ENCODE measurements at places on chromosomes 3 and 15.

DNA sequence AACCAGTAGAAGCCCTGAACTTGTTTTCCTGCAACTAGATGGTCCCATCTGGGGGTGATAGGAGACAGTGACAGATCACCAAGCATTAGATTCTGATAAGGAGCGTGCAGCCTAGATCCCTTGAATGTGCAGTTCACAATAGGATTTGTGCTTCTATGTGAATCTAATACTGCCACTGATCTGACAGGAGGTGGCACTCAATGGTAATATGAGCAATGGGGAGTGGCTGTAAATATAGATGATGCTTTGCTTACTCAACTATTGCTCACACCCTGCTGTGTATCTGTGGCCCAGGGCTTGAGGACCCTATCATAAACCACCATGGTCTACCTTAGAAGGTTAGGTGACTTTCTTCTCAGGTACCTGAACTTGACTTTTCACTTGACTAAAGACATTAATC is 417.1 kb upstream of the ARHGEF26 start:
- no peak for DNase-seq

DNA sequence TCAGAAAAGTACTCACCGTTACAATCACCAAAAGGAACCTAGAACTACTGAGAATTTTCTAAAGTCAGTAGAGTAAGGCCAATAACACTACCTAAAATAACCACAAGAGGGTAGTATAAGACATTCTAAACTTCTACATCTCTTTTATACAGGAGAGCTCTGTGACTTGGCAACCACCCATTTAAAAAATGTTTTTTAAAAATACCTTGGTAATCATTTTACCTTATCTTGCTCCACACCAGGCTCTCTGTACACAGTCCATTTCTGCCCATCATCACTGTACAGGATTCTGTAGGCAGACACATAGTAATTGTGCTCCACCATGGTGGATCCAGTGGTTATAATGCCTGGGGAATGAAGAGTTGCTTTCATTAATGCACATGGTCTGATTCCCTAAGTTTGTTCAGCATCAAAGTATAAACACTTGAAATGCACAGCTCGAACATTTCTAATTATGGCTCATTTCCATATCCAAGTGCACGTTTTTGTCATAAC is 54.5 kb downstream of the ST3GAL6 start:
- peak; percentile 37 for DNase-seq

DNA sequence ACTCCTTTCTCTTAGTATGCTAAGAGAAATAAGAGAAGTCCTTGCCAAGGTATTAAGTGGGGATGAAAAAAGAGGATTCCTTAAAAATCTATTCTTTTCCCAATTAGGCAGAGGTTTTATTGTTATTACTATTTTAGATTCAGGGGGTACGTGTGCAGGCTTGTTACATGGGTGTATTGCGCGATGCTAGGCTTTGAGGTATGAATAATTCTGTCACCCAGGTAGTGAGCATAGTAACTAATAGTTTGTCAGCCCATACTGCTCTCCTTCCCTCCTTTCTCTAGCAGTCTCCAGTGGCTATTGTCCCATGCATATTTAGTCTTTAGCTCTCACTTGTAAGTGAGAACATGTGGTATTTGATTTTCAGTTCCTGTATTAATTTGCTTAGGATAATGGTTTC is 83.9 kb downstream of the LEKR1 start:
- DNase-seq: no peak

- DNase-seq: peak; percentile 81
Measured at GRCh38 chr15:58564981-58565380, 133.2 kb downstream of the LIPC start.

DNA sequence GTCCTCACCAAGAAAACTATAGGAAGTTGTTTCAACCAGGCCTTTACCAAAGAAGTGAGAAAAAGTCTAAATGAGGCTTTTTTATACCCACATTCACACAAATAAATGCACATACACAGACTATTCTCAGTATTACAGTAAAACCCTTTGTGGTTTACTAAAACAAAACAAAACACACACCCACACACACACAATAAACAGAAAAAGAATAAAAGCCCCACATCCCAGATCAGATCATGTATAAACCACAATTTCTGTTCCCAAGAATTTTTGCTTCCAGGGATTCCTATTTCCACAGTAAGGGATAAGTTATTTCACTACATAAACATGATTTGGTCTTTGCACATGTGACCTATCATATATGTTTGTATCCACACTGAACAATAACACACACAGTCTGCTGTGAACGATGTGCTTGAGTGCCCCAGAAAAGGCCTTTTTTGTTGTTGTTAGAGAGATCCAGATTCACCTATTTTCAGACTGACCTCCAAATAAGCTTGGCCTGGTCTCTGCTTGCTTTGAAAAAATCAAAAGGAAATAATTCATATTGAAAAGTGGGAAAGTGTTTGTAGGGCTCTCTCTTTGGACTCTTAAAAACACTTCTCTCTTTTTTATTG is 283.4 kb upstream of the ATP11B start:
- DNase-seq: no peak

- no peak for DNase-seq
Measured at GRCh38 chr3:194103983-194104751, 31.8 kb upstream of the HES1 start.

All from D341Med (cell line).